ENCODE measurements at places on chromosomes 16 and 17.

- DNase-seq: no peak
Measured at GRCh38 chr16:72270531-72270930, 98.6 kb upstream of the PMFBP1 start.

DNA sequence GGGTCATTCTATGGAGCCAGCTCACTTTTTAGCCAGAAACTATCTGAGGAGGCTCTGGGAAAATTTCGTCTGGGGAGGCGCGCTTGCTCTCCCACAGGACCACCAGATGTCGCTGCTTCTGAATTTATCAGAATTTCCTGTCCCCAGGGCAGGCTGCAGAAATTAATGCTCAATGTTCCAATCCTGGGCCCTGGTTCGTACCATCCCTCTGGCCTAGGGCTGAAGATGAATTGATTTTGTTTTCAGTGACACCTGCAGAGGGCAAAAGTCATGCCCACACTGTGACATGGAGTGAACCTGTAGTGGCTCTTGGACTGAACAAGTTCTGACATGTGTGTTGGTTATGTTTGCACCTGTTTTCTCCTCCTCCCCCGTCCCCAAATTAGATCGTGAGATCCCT lies 482.6 kb downstream of the NPIPA7 start:
- no peak for DNase-seq

GRCh38 chr17:82300707-82301270 lies 16.6 kb downstream of the CD7 start:
- no peak for DNase-seq

GRCh38 chr16:5557966-5558365 lies 460.4 kb upstream of the EEF2KMT start:
- no peak for DNase-seq

GRCh38 chr16:83971165-83972130 lies 3.4 kb downstream of the NECAB2 start:
- no peak for DNase-seq

- no peak for DNase-seq
Measured at GRCh38 chr17:74605361-74605760, 13.3 kb upstream of the CD300LD start.

GRCh38 chr17:10415161-10415560 lies 6.6 kb downstream of the MYH8 start:
- DNase-seq: no peak

DNA sequence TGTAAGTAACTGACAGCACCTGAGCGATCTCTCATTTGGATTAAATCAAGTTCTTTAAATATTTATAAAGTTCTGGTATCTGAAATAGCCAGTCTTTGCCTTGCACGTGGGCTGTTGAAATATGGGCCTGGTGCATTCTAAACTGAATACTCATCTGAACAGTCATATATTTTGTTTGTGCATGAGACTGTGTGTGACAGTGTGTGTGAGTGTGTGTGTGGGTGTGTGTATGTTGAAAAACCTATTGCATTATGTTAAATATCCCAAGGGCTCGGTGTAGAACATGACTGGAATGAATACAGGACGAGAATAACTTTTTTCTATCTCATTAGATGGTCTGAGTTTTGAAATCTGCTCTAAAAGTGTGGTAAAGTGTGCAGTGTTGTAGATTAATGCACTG lies 82.4 kb upstream of the TOX3 start:
- no peak for DNase-seq

Data from glomerular endothelial cell (primary cell).